ENCODE measurements at places on chromosomes 2 and 18.

- DNase-seq: no peak
Measured at GRCh38 chr18:11274144-11274794, 124.9 kb upstream of the PIEZO2 start.

- DNase-seq: no peak
Measured at GRCh38 chr18:8794934-8795280, 89.6 kb downstream of the MTCL1 start.

GRCh38 chr18:40534723-40535122 is 1420.3 kb upstream of the PIK3C3 start:
- DNase-seq: no peak

GRCh38 chr2:232869138-232870017 is 686 bp upstream of the SNORC start:
- no peak for DNase-seq

- no peak for DNase-seq
Measured at GRCh38 chr2:110180036-110180435, 24.8 kb downstream of the NPHP1 start.

GRCh38 chr18:64791236-64791635 is 642.3 kb upstream of the LINC00305 start:
- no peak for DNase-seq

- DNase-seq: no peak
Measured at GRCh38 chr18:35458677-35459441, 38.9 kb downstream of the INO80C start.

DNA sequence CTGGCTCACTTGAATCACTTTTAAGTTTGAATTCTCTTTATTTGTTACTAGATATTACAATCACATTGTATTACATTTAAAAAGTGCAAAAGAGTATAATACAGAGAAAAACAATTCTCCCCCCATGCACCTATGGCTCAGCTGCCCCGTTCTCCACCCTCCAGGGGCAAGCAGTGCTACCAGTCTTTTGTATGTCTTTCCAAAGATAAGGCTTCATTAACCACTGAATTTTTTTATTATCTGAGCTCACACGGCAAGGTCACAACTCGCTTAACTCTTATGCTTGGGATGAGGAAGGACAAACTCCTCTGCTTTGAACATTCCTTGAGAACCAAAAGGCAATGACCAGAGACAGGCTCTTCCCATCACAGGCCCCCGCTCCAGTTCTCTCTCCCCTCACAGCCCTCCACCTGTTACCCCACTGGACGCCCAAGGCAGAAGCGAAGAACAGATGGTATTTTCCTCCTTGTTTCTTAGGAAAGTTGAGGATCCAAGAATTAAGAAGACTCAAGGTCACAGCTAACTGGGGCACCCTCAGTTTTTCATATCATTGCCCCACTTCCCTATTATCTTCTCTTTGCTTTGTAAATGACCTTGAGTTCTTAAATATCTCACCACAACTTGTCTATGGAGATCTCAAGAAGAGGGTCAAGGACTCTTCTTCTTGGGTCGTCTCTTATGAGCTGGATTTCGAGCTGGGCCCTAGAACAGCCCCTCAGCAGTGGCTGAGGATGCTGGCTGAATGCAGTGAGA is 30.1 kb downstream of the SH2D6 start:
- no peak for DNase-seq

- DNase-seq: no peak
Measured at GRCh38 chr2:128452536-128453530, 134.2 kb upstream of the HS6ST1 start.

GRCh38 chr2:224948859-224949258 is 93.4 kb downstream of the DOCK10 start:
- DNase-seq: no peak

GRCh38 chr2:60602828-60603532 is 49.5 kb upstream of the BCL11A start:
- no peak for DNase-seq

DNA sequence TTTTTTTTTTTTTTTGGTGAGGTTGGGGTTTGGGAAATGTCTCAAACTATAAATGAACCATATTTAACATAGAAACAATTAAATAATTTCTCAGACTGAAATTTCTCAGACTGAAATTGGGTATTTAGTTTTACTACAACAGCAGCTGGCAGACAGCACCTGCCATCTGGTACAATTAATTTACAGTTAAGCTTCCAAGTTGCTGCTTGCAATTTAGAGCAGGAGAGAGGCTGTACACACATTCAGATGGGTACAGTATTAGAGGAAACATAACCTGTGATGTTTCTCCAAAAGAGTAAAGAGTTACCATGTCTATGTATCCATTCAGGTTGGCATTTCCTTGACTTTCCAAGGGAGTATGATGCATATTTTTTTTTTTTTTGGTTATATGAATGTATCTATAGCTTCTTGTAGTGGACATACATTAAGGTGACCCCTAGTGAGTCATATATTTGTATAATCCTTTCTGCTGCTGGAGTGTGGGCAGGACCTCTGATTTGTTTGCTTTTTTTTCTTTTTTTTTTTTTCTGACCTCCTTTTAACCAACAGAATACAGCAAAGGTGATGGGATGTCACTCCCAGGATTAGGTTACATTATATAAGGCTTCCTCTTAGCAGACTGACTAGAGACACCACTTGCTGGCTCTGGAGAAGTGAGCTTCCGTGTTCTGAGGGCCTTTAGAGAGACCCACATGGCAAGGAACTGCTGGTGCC is 201.7 kb downstream of the PTH2R start:
- no peak for DNase-seq

DNA sequence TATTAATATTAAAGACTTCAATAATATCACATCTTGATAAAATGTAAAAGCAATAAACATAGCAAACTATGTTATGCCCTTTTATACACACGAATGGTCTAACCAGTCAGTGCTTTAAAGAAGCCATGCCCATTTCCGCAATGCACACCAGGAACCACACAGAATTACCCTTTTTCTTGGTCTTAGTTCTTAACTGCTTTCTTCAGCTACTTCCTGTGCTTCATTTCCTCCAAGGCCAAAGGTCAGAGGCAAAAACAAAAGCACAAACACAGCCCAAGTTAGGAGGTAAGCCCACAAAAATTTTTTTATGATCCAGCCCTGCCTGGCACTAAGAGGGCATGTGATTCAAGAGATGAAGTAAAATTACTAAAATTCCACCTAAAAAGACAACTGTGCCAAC is 267.2 kb downstream of the FBXO15 start:
- DNase-seq: no peak

DNA sequence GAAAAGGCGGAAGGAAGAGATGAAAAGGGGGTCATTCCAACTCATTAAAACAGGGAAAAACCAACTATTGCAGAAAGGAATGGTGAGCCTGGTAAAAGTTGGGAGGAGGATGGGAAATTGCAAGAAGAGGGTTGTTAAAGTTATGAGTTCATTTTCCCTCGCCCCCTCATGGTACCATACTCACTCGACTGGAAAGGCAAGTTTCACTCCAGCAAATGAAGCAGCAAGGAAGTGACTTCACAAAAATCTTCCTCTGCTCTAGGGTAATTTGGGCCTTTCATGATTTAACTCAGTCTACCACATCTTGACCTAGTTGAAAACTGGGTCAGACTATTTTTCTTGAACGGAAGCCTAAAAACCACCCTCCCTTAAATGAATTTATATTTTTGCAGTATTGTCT is 22.8 kb upstream of the DAW1 start:
- DNase-seq: no peak

- no peak for DNase-seq
Measured at GRCh38 chr2:60555066-60555782, 1.8 kb upstream of the BCL11A start.

- DNase-seq: no peak
Measured at GRCh38 chr2:7997279-7997678, 684.6 kb upstream of the ID2 start.

DNA sequence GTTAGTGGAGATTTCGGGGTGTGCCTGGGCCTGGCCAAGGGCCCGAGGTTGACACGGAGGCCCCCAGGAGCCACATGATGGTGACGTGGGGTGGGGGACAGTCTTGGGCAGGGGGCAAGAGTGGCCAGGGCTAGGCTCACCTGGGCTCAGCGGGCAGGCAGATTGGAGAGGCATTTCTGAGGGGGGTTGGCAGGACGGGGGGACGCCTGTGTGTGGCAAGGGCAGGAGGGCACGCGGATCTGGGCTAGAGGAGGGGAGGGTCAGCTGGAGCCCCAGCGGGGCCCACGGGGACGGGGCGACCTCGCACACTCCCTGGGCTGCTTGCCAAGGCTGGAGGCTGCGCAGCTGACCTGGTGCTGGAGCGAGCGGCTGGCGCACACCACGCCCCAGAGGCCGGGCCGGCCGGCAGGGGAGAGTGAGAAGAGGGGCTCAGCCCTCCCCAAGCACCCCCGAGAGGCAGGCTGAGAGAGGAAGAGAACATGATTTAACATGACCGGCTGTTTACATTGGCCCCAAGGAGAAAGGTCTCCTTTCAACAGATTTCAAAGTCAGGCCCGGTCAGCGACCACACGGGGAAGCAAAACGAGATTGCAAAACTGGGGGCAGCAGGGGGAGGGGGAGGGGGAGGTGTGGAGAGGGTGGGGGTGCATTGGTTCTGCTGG is 38.0 kb upstream of the SNED1 start:
- DNase-seq: no peak

DNA sequence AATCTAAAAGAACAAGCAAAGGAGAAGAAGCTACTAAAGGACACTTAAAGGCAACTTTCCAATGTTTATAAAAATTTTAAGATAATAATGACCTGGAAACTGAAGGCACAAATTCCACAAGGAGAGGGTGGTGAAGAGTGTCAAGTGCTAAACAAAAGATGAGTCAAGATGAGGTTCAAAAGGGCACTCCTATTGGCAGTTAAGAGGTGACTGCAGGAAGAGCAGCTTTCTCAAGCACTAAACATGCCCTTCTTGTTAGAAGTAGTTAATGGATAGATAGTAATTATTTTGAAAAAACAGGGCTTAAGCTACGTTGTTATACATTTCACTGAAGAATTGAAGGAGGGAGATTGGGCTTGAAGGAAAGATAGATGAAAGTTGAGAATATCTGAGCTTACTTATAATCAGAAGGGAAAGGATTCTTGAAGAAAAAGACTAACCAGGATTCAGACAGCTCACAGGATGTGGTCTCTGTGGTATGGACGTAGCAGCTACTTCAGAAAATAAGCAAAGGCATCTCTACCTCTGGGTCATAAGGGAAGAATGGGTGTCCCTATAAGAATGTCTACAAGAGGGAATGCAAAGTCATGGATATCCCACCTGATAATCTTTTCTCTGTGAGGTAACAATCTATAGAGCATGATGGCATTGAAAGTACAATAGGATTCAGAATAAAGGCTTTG is 454.7 kb upstream of the SLC39A10 start:
- no peak for DNase-seq

DNA sequence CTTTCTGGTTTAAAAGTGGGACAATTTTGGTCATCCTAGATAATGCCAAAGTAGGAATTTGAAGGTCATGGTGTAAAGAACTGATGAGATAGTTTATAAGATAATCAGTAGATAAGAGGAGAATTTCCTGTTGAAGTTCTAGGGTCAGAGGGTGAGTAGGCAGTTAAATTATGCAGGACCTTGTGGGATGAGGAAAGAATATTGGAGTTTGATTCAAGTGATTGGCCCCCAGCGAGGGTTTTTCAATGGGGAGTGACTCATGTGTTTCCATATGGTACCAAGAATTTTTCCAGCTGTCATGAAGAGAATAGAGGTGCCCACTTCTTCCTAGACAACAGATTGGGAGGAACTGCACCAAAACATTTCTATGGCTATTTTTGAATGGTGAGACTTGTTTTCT is 940.2 kb upstream of the ZEB2 start:
- no peak for DNase-seq

- no peak for DNase-seq
Measured at GRCh38 chr2:157327200-157327599, 1.6 kb upstream of the ERMN start.

GRCh38 chr2:160482673-160483072 is 10.9 kb downstream of the RBMS1 start:
- DNase-seq: no peak

GRCh38 chr2:152042636-152043615 is 55.9 kb downstream of the CACNB4 start:
- DNase-seq: no peak

Data from activated T-cell treated with anti-CD3 and anti-CD28 coated beads for 48 hours (primary cell).